Coronary artery (tissue), 2 donors: ENCODE measurements at places on chromosomes 13 and 19.

DNA sequence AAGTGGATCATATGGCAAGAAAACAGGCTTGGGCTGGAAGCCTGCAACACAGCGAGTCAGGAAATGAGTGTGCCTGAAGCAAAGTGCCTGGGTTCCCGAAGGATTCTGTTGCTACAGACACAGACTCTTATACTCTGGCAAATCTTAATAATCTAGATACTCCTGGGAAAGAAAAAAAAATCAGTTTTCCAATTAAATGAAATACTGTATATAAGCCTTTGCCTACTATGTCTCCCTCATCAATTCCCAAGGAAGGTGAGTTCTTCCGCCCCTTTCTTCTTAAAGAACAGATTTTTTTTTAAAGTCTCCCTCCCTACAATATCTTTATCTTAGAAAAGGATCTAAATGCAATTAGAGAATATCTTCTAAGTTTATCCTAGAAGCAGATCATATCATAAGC lies 10.3 kb downstream of the ZFP82 start:
- DNase-seq = no peak

- no peak for DNase-seq
Measured at GRCh38 chr13:75481176-75482069, 546 bp downstream of the TBC1D4 start.

DNA sequence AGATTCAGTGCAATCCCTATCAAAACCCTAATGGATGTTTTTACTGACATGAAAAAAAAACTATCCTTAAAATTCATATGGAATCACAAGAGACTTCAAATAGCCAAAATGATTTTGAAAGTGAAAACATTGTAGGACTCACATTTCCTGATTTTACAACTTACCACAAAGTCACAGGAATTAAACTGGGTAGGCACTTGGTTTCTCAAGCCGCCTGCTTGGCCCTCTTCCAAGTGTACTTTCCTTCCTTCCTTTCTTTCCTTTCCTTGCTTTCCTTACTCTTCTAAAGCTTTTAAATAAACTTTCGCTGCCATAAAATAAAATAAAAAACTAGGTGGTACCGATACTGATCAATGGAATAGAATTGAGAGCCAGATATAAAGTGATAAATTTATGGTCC lies 21.0 kb upstream of the CD33 start:
- no peak for DNase-seq

DNA sequence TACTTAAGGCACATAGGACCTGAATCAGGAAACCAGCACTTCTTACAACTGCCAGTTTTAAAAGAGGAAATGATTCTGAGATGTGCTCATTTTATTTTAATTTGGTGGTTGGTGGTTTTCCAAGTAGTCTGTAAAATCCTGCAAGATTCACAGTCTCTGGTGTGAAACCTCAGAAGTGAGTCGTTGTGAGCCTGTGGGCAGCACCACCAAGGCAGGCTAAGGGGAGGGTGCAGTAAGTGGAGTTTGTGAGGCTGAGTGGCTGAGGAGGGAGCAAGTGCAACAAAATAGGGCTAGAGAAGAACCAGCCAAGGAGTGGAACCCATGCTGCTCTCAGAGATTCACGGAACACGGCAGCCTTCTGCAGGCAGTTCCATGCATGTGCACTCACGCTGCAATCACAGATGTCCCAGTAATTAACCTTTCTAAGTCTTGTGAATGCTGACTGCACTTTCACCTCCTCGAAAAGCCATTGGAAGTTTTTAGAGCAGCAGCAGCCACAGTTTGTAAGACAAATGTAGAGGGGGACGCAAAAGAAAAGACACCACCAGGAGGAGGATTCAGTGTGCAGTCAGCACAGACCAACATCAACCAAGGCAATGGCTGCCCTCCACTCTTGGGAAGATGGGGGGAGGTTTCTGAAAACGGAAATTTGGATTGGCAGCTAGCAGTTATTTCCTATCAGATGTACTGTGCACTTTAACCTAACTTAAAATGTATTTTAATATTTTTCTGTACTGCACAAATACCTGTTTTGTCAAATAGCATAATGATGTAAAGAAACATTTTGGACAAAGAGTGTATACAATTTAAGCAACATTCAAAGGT lies 44.9 kb downstream of the ESD start:
- DNase-seq = no peak

- DNase-seq = no peak
Measured at GRCh38 chr13:50801087-50801931, 42.2 kb downstream of the DLEU7 start.
